Activated T-helper 17 cell treated with anti-CD3 and anti-CD28 coated beads, Interleukin-2, amount 50 U/mL, for 72 hours (primary cell): ENCODE measurements at places on chromosomes 2 and 18. TPM values are rescaled to one million over a fixed set of nuclear protein-coding genes. Genes with fewer than 3 reads are reported as not detected.

GRCh38 chr2:207531032-207531952 lies 1.5 kb downstream of the CREB1 start:
- no peak for ATAC-seq

DNA sequence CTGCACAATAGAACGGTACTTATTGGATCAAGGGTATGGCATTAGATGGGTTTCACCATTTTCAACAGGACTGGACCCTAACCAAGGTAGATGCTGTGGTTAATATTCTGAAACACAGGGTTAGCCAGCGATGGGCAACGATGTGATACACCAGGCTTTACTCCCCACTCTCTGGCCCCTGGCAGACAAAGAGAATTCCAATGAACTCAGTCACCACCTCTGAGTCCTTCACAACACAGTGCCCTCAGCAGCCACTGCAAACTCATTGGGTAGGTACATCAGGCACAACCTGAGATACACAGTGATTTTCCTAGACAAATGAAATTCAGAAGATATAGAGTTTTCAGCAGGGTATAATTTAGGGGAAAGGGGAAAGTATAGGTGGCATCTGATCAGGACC lies 634.5 kb downstream of the ZEB2 start:
- ATAC-seq: no peak

ANKRD30BL gene
- not detected for total RNA-seq

DNA sequence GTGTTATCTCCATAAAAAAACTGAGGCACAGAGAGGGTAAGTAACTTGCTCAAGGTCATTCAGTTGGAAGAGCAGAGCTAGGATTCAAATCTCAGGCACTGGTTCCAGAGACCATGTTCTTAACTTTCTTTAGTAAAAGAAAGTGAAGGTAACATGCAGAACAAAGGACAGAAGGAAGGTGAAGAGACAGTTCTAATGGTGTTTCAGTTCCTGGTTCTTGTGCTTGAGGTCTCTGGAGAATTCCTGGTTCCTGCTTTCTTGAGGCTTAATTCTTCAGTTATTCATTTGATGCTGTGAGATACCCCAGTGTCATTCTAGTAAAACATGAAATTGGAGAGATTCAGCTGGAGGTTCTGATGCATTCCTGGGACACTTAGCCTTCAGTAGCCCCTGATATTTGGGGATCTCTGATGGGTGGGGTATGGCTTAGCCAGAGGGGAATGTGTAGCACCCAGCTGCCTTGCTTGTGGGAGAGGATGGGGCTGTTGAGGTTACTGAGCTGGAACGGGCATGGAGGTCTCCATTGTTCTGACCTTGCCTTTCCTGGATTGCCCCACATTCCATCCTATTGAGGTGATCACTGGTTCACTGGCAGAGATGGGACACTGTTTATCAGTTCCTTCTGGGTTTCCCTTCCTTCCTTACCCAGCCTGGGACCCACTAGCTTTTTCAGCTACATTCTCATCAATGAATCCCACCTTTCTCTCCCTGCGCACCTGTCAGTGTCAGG lies 46.8 kb downstream of the SEMA4F start:
- ATAC-seq: no peak

- ATAC-seq: no peak
Measured at GRCh38 chr2:157433394-157433793, 10.5 kb downstream of the CYTIP start.
